Memory B cell (primary cell): ENCODE measurements at places on chromosomes 5 and 9.

- DNase-seq = no peak
Observed at GRCh38 chr9:117656002-117656401, 48.2 kb upstream of the TLR4 start.

DNA sequence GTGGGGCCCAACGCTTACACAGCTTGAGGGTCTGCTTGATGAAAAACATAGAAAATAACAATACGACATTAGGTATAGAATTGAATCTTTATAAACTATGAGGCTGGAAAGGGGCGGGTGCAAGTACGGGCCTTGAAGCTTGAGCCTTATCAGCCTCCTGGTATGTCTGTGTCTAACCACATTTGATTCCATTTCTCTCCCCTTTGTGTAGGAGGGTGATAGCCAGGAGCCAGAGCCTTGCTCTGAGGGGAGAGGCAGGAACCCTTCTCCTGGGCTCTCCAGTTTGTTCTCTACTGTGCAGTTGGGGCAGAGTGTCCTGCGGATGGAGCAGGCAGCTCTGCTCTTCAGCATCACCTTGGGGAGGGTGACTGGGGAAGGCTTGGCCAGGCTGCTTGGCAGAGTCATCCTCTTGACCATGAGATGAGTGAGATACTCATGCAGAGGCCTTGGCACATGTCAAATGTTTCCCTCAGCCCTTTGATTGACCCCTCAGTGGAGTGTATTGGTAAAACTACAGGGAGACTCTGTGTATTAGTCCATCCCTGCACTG is 153.5 kb downstream of the SEMA6A start:
- no peak for DNase-seq

GRCh38 chr9:72351538-72352453 is 13.2 kb downstream of the ZFAND5 start:
- DNase-seq = no peak

DNA sequence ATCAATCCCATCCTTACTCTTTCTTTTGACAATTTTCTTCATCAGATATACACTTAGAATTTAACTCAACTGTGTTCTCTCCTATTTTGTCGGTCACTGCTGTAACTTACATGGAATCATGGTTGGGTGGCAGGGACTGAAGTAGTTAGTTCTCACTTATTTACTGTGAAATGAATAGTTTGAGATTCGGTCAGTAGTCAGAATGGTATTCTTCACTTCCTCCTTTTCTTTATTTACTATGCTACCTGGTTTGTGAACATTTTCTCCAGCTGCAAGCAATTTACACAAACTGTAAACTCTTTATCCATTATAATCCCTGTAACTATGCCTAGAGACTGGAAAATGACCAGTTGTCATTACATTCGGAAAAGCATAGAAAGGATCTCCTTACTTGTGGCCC is 41.5 kb upstream of the GDNF start:
- DNase-seq = no peak

DNA sequence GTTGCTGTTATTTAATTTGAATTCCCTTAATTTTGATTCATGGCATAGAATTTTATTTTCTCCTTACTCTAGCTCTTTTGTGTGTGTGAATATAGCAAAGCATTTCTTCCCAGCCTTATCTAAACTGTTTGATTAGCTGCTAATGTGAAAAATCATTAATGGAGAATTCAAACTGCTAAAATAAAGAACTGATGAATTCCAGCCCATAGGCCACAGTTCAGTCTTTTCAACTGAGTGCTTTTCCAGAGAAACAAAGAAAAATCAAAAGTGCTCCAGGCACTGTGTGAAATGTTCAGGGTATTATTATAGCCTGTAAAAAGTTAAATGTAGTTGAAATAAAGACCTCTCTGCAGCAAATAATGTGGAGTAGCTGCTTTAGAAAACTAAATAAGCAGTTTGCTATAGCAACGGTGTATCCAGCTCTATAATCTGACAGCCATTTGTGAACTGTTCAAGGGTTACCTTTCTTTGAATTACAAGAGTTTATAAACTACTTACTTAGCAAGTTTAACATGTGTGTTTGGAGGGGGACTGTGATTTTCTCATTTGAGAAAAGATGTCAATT is 123.8 kb downstream of the GIN1 start:
- DNase-seq = no peak

GRCh38 chr9:34993502-34994259 is 4.1 kb downstream of the DNAJB5 start:
- no peak for DNase-seq

- DNase-seq = no peak
Observed at GRCh38 chr5:61371474-61371873, 39.4 kb downstream of the ZSWIM6 start.

GRCh38 chr5:42912184-42912798 is 100.6 kb upstream of the SELENOP start:
- no peak for DNase-seq

DNA sequence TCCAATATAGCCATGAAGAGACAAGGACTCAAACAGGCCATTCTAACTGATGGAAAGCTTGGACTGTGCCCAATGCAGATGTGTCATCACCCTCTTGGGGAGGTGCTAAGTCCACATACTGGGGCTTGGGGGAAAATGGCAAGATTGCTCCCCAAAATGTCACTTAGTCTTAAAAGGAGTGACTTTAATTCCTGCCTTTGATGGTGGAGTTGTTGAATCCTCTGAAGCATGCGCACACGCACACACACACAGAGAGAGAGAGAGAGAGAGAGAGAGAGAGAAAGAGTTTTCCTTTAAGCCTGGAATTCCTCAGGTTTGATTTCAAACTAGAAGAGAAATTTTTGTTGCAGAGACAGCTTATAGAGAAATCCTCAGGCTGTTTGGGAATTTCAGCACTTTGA is 161.9 kb upstream of the GAS1 start:
- DNase-seq = no peak

DNA sequence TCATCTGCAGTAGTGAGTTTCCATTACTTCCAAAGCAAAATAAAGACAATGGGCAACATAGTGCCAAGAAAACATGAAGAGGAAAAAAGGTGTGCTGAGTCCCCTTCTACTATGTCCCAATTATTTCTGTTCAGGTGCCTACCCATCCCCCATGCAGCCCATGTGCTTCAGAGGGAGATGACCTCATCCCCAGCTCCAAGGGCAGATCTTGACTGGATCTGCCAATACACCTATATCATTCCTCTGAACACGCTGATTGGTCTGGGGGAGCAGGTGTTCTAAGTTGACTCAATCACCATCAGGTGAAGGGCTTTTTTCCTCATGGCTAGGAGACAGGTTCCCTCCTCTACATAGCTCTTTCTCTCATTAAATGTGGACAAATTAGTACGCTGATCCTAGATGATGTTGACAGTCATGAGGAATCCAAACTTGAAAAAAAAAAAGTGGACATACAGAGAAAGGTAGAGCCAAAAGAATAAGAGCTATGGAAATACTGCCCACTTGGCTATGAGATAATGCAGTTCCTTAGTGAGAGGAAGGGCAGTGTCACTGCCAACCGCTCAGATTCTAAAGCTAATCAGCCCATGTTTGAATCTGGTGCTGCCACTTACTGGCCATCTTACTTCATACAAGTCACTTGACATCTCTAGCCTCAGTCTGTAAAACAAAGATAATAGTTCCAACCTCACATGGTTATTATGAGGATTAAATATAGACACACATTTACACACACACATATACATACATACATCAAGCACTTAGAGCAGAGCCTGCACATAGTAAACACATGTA is 23.1 kb downstream of the PRELID2 start:
- no peak for DNase-seq

GRCh38 chr5:150523472-150524350 is 15.8 kb downstream of the NDST1 start:
- DNase-seq = peak; percentile 23

- no peak for DNase-seq
Observed at GRCh38 chr9:134724912-134725604, 83.5 kb downstream of the COL5A1 start.

DNA sequence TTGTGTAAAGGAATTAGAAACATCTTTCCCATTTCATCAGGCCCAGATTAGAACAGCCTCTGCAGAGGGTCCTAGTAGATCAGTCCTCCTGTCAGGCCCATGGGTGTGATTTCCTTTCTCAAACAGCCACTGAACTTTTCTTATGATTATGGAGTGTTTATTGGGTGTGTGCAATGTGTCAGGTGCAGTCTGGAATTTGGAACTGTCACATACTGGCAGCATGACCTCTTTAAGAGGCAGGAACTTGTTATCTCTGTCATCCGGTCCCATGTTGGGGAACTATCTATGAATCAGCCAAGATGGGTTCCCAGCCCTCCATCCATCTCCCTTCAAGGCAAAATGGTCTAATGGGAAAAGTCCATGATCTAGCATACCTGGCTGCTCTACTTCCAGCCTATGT is 11.6 kb upstream of the MEGF9 start:
- DNase-seq = no peak

DNA sequence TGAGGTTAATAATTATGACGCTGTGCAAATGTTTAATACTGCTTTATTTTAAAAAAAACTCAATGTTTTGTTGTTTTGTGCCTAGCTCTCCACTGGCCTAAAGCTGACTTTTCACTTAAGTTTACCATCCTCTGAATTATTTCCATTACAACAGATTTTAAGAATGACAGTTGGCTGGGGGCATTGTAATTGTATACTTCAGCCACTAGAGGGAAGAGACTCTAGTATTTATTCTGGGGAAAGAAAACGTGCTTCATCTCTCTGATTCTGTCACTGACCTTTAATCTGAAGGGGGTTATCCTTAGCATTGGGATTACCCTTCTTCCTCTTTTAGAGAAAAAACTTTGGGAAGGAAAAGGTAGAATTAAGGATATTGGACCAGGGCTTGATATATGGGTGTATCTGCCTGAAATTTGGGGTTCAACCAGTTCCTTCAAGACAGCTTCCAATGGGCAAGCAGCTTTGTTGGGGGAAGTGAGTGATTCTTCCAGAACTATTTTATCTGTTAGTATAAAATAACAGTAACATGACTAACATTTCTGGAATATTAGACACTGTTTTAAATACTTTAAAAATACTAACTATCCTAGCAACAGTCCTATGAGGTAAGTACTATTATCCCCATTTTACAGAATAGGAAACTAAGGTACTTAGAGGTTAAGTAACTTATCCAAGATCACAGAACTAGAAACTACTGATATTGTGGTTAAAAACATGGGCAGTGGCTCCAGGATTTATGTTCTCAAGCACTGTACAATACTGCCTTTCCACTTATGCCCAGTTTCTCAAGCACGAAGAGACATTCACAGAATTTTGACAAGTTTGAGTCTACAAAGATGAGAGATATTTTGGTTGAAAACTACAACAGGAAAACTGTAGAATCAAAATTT is 208.4 kb downstream of the CD180 start:
- DNase-seq = no peak

DNA sequence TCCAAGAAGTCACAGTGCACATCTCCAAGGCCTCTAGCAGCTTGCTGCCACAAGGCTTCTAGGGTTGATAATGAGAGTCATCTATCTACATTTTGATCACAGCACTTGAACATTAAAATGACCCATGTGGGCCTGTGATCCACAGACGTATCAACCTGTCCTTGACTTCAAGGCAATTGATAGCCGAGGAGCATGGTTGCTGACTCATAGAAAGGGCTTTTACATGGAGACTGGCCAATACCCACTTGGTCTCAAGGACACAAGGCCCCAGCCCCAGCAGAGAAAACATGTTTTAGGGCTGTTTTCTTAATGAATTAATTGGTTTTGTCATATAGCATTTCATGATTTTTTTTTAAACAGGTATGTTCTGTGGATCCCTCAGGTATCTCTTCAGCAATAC is 314.0 kb downstream of the SEMA5A start:
- no peak for DNase-seq

- no peak for DNase-seq
Observed at GRCh38 chr5:151663617-151664293, 23.0 kb downstream of the SPARC start.

DNA sequence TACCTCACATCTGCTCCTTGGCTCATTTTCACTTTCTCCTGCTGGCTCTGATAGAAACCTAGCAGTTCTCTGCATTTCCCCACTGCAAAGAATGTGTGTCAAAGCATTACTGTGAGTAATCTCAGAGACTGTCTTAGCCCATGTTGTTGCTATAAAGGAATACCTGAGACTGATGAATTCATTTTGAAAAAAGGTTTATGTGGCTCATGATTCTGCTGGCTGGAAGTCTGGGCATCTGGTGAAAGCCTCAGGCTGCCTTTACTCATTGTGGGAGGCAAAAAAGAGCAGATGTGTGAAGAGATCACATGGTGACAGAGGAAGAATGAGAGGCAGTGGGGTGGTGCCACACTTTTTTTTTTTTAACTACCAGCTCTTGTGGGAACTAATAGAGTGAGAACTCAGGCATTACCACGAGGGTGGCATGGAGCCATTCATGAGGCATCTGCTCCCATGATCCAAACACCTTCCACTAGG is 191.6 kb upstream of the CTNND2 start:
- no peak for DNase-seq

GRCh38 chr5:177537389-177538361 is 16.7 kb downstream of the FAM193B start:
- no peak for DNase-seq

- DNase-seq = no peak
Observed at GRCh38 chr5:6431214-6432195, 17.2 kb upstream of the UBE2QL1 start.

DNA sequence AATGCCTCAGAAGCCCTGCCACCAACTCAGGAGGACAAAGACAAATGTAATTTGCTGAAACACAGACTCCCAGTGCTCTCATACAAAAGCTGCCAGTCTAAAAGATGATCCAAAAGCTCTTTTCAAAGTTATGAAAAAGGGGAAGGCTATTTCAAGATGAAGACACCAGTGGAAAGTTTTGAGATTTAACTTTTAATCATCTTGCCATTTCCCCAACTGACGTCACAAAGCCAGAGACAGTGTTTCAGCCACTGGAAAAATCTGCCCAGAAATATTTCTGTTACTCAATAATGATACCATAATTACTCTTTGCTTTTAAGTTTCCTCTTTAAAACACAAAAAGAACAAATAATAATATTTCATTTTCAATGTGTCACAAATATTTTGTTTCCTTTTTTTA is 20.9 kb downstream of the ENG start:
- no peak for DNase-seq

- DNase-seq = peak; percentile 60
Observed at GRCh38 chr9:129624168-129624759, 1.7 kb upstream of the NTMT1 start.

DNA sequence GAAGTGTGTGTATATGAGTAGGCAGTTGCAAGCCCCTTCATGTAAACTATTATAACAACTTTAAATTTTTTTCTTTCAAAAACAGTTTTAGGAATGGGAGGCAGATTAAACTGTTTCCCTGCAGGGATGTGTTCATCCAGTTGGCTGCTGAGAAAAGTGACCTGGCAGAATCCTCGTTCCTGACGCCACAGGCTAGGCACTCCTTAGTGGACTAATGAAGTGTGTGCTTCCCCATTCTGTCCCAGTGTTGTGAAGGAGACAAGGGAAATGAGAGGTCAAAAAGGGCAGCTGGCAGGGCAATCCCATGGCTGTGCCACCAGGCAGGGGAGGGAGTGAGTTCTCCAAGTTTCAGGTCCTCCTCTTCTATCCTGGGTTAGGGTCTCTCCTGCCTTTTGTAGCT is 59.8 kb downstream of the FOXD1 start:
- DNase-seq = no peak

GRCh38 chr5:172690258-172691075 is 49.4 kb downstream of the NEURL1B start:
- no peak for DNase-seq

- no peak for DNase-seq
Observed at GRCh38 chr5:138610415-138610917, 35.3 kb upstream of the HSPA9 start.

GRCh38 chr9:125486576-125486975 is 220.4 kb downstream of the MAPKAP1 start:
- DNase-seq = no peak

GRCh38 chr5:141878186-141878710 is at the start of gene PCDH1:
Gene PCDH1 (minus strand): TSS chr5:141878410. CDS start chr5:141878262, 148 bp downstream.
- peak; percentile 46 for DNase-seq

GRCh38 chr9:114214181-114214580 is 58.8 kb downstream of the COL27A1 start:
- DNase-seq = no peak
